ENCODE measurements at places on chromosomes 12 and 14. TPM values are rescaled to one million over a fixed set of nuclear protein-coding genes. Genes with fewer than 3 reads are reported as not detected.

Gene SGPP1
- 4.6 TPM for total RNA-seq

Gene KRT74
- total RNA-seq: 0.14 TPM

Gene HAL
- total RNA-seq: not detected

Gene OTOGL
- total RNA-seq: 0.27 TPM

Gene PLCZ1
- 0.49 TPM for total RNA-seq

Gene TAC3
- total RNA-seq: not detected

Gene TCL1A
- total RNA-seq: not detected

Gene DLK1
- total RNA-seq: 2.8 TPM

Gene RFLNA
- 0.27 TPM for total RNA-seq

Gene NEUROD4
- not detected for total RNA-seq

Gene FOXG1
- not detected for total RNA-seq

Gene LMNTD1
- total RNA-seq: not detected

Gene RASSF8
- 33.7 TPM for total RNA-seq

Gene SLC2A14
- not detected for total RNA-seq

Gene NRL
- 1.5 TPM for total RNA-seq

Gene ESPL1
- total RNA-seq: 0.36 TPM

Gene GPR84
- not detected for total RNA-seq

Gene GYS2
- not detected for total RNA-seq

Gene KRT6C
- not detected for total RNA-seq

Gene ARHGDIB
- 50.6 TPM for total RNA-seq

Gene PPP4R4
- not detected for total RNA-seq

Gene METTL17
- total RNA-seq: 37.3 TPM

Gene DAO
- total RNA-seq: not detected

Gene RHEBL1
- total RNA-seq: not detected

Gene DNAJC22
- 0.08 TPM for total RNA-seq

Gene CLIP1
- total RNA-seq: 102 TPM

Gene NEDD8
- total RNA-seq: 214 TPM

Gene SYNDIG1L
- total RNA-seq: 0.11 TPM

Gene HSPB8
- total RNA-seq: 512 TPM

Gene GPRC5D
- total RNA-seq: not detected

Gene PLXNC1
- 2.5 TPM for total RNA-seq

Gene SMOC1
- 4.4 TPM for total RNA-seq

Gene ASB2
- total RNA-seq: 251 TPM

Gene PLEKHD1
- 0.14 TPM for total RNA-seq

Gene EGLN3
- total RNA-seq: 153 TPM

Gene CMA1
- total RNA-seq: 0.66 TPM

Gene PTPN21
- 42.3 TPM for total RNA-seq

Gene ACSM4
- not detected for total RNA-seq

Gene ABCB9
- 1.6 TPM for total RNA-seq

Gene HCAR3
- total RNA-seq: not detected

Gene TTC5
- total RNA-seq: 12.0 TPM

Gene RPGRIP1
- 0.30 TPM for total RNA-seq

Gene FBXO33
- total RNA-seq: 4.8 TPM

Gene GARIN6
- total RNA-seq: not detected

Gene SYCP3
- total RNA-seq: not detected

Gene CSRP2
- total RNA-seq: 22.8 TPM

Gene SLC4A8
- 0.14 TPM for total RNA-seq

Gene FCF1
- 42.7 TPM for total RNA-seq

Gene TAS2R20
- total RNA-seq: 0.44 TPM

Gene SIX6
- not detected for total RNA-seq

Gene TTC8
- 8.9 TPM for total RNA-seq

Gene RPL6
- 572 TPM for total RNA-seq

Gene DTX3
- total RNA-seq: 22.3 TPM

Gene CLEC12A
- 5.7 TPM for total RNA-seq

Gene LYZ
- total RNA-seq: 30.8 TPM

Gene PRH1
- total RNA-seq: 5.6 TPM
